ENCODE measurements at places on chromosomes 5 and 9.
A peak's percentile ranks its signal among the peaks of the same experiment; 100 is the strongest.

GRCh38 chr5:30287890-30288289, 905.6 kb upstream of the CDH6 start:
- no peak for DNase-seq

DNA sequence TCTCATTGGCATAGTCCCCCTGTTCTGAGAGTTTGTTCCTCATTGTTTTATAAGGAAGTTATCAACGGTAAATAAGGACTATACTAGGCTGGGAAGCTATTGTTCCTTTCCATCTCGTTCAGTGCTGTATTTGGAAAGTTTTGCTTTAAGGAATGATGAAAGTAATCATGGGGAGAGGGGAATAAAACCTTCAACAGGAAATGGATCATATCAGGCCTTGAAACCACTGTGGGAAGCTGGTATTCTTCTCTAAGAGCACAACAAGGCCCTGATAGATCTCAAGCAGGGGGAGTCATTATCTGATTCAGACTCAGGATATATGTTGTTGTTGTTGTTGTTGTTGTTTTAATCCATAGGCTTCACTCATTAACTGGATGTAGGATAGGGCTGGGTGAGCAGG, 474.5 kb downstream of the ENC1 start:
- DNase-seq: no peak

DNA sequence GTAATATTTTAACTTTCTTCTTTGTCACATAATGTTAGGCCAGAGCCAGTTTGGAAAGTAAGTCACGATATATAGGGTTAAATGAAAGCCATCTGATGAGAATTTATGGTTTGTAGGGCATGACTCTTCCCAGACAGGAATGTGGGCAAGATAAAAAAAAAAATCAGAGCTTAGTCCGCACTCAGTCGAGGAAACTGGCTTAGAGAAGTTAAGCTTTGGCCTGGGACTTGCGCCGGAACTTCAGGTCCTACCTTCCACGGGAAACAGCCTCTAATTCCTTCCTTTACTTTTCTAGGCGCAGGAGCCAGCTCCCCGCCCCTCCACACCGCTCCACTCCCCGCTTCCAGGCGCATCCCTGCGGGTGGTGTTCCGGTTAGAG, 475 bp downstream of the DDX31 start:
- DNase-seq: no peak

DNA sequence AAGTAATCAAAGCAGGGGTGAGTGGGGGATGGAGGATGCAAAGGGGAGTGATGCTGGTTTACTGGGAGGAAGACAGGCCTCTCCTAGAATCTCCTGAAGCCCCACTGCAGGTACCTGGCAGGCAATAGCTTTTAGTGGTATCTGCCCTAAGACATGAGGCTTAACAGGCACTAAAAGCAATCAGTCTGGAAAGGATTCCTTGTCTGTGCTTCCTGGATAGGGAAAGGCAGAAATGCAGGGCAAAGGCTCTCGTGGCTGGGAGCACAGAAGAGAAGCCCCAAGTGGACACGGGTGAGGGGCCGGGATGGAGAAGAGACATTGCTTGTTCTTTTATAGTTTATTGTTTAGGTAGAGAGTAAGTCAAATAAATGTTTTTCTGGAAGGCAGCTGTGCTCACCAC, 40.1 kb downstream of the CCNJL start:
- DNase-seq: no peak

DNA sequence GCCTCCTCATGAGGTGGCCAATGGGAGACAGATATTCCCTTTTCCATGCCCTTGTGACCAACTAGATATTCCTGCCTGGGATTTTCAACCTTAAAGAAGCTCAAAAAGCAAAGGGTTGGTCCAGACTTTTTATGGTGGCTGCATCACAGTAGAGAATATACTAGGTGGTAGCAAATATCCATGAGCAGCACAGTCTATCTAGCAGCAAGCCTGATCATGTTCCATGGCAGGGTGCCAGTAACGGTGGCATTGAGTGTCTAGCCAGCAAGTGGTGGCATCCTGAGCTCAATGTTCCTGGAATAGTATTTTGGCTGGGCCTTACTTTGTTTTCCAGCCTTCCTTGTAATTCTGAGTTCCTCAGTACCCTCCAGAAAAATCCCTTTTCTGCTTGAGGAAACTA, 25.8 kb downstream of the CDC25C start:
- DNase-seq: peak; percentile 8

DNA sequence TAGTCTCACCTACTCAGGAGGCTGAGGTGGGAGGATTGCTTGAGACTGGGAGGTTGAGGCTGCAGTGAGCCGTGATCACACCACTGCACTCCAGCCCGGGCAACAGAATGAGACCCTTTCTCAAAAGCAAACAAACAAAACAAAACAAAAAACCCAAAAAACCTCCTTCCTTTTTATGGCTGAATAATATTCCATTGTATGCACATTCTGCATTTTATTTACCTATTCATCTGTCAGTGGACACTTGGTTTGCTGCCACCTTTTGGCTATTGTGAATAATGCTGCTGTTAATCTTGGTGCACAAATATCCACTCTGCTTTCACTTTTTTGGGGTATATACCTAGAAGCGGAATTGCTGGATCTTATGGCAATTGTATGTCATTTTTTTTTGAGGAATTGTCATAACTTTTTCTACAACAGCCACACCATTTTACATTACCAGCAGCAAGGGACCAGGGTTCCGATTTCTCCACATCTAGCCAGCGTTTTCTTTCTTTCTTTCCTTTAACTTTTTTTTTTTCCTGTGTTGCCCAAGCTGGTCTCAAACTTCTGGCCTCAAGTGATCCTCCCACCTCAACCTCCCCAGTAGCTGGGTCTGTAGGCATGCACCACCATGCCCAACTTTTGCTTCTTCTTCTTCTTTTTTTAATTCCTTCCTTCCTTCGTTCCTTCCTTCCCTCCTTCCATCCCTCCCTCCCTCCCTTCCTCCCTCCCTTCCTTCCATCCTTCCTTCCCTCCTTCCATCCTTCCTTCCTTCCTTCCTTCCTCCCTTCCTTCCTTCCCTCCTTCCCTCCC, 30.6 kb downstream of the NKX2-5 start:
- DNase-seq: no peak

GRCh38 chr9:110546411-110546871, 33.1 kb downstream of the SVEP1 start:
- DNase-seq: no peak

DNA sequence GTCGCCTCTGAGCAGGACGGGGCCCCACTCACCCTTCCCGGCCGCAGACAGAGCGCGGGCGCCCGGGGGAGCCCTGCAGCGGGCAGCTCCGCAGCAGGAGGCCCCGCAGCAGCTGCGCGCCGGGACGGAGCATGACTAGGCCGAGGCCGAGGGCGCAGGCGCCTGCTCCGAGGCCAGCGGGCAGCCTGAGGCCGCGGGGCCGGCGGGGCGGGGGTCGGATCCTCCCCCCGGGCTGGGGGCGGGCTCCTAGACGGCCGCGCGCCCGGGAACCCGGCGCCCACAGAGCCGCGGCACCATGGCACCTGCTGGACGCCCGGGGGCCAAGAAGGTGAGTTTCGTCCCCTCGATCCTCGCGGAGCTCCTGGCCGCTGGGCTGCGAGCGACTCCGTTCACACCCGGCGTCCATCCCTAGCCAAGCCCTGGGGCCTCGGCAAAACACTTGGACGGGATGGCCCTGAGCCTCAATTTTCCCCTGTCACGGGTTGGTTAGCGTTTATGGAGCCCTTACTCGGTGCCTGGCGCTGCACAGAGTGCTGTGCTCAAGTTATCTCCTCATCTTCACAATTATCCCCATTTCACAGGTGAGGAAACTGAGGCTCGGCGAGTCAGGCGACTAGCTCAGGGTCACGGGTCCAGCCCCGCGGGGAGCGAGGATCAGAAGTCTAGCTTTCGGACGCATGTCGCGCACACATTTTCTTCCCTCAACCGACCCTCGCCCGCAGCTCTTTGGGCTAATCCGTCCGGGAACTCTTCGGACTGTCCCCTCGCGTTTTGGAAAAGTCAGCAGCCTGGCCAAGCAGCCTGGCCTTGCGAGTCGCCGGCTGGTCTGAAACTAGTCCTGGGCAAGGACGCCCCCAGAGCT, at the start of the genes BHMT2 and DMGDH:
Gene BHMT2 (plus strand): TSS at position 280 of the 862 bp plus-strand sequence. CDS start 16 bp downstream, at position 296.
Gene DMGDH (minus strand): TSS at position 187 of the 862 bp plus-strand sequence. CDS start 54 bp downstream, at position 133.
- peak; percentile 48 for DNase-seq

DNA sequence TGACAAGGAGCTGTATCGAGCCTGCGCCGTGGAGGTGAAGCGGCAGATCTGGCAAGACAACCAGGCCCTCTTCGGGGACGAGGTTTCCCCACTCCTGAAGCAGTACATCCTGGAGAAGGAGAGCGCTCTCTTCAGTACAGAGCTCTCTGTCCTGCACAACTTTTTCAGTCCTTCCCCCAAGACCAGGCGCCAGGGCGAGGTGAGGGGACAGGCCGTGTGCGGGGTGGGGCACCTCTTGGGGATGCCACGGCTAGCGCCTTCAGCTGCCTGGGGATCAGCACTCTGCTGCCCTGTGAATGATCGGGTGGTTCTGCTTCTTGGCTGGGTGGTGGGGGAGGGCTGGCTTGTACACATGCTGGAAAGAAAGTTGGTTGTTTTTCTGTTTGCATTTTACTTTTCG, 1.7 kb downstream of the NELFB start:
- DNase-seq: no peak

GRCh38 chr5:146818822-146819221, 59.7 kb downstream of the PPP2R2B start:
- DNase-seq: no peak

DNA sequence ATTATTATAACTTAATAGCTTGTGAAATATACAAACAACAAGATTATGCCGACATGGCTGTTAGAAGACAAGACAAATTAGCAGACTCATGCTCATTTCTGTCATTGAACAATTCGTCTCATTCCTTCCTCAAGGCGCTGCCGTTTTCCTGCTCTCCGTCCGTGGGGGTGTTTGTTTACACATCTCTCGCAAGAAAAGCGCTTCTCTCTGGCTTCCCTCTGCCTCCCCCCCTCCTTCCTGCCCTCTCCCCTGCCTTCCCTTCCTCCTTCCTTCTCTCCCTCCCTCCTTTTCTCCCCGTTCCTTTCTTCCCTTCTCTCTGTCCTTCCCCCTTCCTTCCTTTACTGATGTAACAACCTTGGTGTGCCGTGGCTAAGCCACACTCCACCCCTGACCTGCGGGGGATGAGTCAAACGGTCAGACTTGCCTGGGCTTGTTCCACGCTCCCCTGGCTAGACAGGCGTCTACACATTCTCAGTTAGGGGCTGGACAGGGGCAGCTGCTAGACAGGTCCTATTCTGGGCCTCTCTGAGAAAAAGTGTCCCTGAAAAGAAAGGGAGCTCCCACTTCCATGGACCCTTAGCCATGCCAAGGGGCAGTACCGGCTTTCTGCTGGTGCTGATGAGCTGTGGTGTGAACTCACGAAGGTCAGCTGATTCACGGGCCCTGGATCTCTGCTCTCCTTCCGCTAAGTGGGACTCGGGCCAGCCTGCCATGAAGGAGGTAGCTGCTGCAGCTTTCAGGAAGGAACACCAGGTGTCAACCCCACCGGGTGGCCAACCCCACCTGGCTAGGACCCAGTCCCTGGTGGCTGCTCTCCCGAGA, 32.0 kb upstream of the SPTLC1 start:
- no peak for DNase-seq

DNA sequence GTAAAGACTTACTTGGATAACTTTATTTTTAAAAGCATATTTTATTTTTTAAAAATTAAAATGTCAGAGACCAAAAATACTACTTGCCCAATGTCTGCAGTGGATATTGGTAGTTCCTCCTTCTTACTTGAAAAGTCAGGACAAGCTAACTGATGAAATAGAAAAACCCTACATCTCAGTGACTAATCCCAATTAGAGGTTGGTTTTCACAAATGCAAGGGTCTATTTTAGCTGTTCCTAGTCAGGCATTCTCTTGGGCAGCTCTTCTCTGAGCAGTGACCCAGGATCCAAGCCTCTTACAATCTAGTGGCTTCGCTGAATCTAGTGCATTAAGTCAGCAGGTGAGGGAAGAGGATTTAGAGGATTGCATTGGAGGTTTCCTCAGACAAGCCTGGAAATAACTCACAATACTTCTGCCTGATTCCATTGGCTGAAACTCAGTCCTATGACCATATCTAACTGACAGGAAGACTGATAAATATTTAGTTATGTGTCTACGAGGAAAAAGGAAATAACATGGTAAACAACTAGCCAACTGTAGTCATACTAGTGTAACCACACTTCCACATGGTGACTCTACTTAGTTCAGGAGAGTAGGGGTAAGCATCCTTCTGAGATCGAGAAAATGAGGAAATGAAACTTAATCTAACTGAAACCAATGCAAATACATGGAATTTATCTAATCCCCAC, 34.2 kb upstream of the MIER3 start:
- DNase-seq: no peak

- no peak for DNase-seq
Observed at GRCh38 chr5:9833871-9834270, 203.7 kb upstream of the TAS2R1 start.

Data from hindlimb muscle (tissue), 1 donor.